ENCODE measurements at places on chromosomes 5 and 9. TPM values are rescaled to one million over a fixed set of nuclear protein-coding genes. Genes with fewer than 3 reads are reported as not detected.

Gene SVEP1
- 12.6 TPM for total RNA-seq

Gene PCDHGA12
- total RNA-seq: 2.4 TPM

Gene FBXL7
- 4.1 TPM for total RNA-seq

- no peak for DNase-seq
Measured at GRCh38 chr9:86828631-86829030, 118.7 kb downstream of the GAS1 start.

- DNase-seq: no peak
Measured at GRCh38 chr5:167851416-167851815, 440.0 kb upstream of the WWC1 start.

- DNase-seq: no peak
Measured at GRCh38 chr9:135512241-135512603, 9.0 kb upstream of the LCN1 start.

DNA sequence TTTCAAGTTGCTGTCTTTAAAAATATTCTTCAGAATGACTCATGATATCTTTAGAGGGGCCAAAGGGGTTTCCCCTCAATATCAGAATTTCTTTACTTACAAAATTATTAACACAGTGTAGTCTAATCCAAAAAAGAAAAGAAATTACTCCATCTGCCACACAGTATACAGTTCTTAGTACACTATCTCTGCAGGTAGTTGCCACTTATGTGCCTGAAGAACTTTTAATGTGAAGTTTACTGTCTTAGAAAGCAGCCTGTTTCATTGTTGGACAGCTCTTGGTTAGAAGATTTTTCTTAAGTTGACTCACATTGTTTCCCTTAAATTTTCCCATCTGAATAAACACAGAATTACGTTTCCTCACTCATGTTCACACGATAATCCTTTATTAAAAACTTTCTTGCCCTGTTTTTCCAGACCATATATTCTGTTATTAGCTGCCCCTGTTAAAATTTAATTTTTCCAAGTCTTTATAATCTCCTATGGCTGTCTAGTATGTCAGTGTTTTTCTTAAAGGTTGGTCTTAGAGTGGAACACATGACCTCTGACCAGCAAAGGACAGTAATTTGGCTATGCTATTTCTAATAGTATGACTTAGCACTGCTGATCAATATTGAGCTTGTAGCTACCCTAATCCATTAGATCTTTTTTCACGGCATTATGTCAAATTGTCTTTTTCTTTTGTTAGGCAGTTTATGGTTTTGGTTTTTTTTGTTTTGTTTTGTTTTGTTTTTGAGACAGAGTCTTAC lies 21.8 kb upstream of the FKTN start:
- no peak for DNase-seq

GRCh38 chr5:177447611-177448243 lies 1.1 kb downstream of the PRR7 start:
- peak; percentile 81 for DNase-seq

DNA sequence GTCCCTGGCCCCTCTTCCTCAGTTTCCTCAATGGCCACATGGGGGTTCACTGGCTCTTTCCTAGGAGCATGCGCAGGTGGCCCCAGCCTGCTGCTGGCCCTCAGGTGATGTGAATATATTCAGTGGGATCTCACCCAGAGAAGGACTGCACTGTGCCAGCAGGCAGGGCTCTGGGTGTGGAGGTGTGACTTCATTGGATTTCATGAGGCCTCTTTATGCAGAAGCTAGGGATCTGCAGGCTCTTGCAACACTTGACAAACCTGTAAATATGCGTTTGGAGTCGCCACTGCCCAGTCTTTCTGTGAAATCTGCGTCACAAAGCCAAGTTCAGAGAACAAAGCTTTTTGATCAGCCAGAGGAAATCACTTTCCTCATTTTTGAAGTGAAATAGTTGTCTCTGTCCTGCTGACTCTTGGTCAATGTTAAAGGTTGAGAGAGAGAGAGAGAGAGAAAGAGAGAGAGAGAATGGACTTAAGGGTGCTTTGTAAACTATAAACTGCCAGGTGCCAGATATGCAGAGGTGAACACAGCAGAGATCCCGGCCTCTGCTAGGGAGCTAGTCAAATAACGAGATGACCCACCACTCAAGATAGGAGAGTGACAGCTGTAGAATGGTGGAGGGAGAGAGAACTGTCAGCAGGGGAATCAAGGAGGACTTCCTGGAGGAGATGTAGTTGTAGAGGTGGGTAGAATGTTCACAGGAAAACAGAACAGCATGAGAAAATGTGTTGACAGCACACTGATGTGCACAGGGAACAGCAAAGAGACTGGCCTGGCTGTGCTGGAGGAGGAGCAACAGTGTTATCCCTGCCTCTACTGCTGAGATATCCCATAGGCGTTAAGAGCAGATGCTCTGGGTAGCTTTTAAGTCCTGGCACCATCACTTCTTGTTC lies 167.0 kb upstream of the ZNF618 start:
- peak; percentile 63 for DNase-seq

- no peak for DNase-seq
Measured at GRCh38 chr5:156825688-156826087, 24.4 kb upstream of the PPP1R2B start.

- peak; percentile 91 for DNase-seq
Measured at GRCh38 chr5:132422720-132423437, 53.4 kb downstream of the SLC22A5 start.

DNA sequence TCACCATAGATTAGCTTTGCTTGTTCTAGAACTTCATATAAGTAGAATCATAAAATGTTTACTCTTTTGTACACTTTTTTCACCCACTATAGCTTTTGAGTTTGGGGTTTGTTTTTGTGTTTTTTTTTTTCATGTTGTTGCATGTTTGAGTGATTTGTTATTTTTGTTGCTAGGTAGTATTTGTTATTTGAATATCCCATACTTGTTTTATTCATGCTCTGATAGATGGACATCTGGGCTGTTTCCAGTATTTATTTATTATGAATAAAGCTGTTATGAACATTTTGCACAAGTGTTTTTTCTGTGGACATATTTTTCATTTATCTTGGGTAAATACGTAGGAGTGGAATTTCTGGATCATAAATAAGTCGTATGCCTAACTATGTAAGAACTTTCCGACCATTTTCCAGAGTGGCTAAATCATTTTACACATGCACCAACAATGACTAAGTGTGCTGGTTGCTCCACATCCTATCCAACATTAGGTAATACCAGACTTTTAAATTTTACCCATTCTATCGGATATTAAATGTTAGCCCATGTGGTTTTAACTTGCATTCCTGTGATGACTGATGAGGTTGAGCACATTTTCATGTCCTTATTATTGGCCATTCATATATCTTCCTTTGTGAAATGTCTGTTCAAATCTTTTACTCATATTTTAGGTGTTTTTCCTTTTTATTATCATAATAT lies 69.1 kb upstream of the NR4A3 start:
- no peak for DNase-seq
